ENCODE measurements at places on chromosomes 1 and 21.

GRCh38 chr21:23014021-23014420 is 2015.8 kb downstream of the NCAM2 start:
- DNase-seq: no peak

DNA sequence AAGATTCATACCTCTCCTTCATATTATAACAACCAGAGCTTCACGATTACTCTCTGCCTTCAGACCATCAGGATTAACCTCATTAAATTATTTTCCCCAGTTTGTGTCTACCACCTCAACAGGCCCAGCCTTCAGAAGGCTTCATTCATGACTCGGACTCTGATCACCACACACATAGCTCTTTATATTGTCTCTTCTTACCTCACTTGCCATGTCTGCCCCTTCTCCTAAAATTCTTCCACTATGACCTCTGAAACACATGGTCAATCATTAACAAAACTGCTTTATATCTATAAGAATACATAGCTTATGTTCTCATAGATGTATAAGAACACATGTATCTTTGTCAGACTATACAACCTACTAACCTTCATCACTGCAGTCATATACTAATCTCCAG is 79.8 kb downstream of the USP1 start:
- DNase-seq: no peak

DNA sequence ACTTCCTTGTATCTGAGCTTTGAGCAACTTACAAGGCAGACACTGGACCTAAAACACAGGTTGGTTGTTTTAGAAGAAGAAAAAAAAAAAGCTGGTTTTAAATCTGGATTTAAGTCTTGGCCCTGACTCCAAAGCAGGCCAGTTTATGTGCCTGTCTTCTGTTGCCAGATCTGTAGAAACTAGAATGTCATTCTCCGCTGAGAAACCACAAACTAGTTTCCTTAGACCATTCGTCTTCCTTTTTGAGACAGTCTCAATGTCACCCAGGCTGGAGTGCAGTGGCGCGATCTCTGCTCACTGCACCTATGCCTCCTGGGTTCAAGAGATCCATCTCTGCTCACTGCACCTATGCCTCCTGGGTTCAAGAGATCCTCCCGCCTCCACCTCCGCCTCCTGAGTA is 33.9 kb downstream of the APP start:
- no peak for DNase-seq

DNA sequence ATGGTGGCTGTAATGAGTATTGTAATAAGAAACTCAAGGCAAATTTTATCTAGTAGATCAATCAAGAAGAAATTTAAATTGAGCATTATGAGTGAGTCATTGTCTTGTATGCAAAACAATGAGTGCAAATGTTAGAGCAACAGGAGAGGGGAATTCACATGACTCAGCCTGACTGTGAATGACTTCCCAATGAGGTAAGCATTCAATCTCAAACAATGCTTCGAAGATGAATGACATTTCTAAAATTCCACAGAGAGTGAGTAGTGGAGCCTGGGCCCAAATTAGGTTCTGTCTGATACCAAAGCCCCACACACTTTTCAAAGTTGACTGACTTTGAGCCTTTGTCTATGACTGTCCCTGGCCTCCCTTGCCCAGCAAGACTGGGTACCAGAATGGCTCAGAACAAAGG is 738.0 kb downstream of the PTPRU start:
- DNase-seq: no peak

DNA sequence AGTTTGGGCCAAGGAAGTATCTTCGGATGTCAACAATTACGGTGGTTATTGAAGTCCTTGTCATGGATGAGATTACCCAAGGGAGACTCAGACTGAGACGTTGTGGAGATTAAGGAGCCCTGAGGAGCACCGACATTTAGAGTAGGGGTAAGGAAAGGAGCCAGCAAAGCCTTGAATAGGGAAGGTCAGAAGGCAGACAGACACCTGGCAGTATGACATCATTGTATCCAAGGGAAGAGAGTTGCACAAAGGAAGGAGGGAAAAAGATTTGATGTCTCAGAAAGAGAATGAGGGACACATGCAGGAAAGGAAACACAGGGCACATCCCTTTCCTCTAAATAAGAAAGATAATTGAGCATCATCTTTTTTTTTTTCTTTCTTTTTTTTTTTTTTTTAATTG is 11.7 kb downstream of the LAMC2 start:
- DNase-seq: no peak

DNA sequence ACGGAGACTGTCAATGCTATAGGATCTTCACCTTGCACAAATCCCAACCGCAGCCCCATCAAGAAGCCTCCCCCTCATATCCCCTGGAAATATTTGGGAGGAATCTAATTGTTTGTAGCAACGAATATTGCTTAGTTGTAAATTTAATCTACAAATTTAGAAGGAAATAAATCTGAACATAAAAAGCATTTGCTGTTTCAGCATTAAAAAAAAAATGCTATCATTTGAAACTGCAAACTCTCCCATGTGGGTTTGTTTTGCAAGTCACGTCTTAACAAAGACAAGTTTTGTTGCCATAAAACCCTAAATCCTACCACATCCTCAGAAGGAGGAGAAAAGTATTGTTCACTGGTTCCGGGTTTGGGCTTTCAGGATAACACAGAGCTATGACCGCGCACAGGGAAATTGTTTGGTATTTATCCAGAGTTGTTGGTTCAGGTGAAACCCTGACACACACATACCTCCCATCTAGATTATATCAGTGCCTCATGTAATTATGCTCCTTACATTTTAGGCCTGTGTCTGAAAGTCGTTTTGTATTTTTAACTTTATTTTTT is 279.6 kb downstream of the TM2D1 start:
- no peak for DNase-seq

- DNase-seq: no peak
Measured at GRCh38 chr1:110570307-110570706, 35.9 kb downstream of the KCNA2 start.

DNA sequence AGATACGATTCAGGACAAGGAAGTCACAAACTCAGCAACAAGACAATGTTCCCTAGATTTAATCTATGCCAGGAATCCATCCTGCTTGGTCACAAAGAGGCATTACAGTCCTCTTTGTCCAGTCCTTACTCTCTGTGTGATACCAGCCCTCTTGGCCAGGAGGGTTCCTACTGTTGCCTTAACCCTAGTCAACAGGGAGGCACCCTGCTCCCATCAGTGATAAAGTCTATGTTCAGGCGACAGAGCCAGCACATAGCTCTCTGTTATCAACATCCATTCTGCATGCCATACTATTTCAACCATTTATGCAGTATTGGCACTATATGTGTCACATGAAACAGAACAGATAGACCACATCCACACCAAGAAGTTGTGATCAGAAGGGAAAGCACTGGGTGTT is 4.4 kb upstream of the NPL start:
- no peak for DNase-seq

DNA sequence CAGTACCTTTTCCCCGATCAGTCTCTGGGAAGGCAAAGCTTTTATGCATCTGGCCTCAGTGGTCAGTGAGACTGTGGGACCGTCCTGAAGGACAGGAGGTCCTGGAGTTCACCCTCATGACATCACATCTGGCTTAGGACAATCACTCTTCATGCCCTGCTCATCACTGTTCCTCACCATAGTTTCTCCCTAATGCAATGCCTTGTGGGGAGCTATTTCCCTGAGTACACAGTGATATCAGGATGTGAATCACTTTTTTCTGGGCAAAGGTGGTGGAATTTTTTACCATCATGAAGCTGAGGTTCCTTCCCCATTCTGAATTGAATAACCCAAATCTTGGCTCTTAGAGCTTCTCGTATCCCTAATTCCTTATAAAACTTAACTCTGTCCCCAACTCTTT is 34.8 kb upstream of the CFAP126 start:
- no peak for DNase-seq

DNA sequence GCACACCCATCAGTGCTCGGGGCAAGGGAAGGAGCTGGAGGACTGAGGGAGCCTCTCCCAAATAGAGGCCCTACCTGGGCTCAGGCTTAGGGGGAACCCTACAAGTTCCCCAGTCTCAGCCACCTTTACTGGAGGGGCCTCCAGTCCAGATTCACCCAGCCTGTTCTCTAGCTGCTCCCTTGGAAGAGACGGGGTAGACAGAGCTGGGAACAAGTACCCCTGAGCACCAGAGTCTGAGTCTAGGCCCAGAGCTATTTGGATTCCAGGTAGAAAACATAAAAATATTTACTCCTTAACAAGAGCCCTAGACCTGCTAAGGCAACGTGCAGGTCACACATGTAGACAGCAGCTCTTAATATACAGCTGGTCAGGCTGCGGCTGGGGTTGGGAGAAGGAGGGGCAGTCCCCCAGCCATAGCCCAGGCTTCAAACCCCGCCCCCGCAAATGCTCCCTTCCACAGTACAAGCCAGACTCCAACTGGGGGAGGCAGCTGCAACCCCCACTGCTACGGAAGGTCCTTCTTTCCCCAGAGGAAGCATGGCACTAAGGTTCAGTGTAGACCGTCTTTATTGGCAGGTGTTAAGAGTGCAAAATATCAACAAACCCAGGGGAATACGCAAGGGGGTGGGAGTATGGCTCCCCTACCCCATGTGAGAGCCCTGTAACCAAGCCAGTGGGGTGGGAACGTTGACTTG is 8.0 kb downstream of the TENT5B start:
- DNase-seq: no peak

GRCh38 chr1:222522105-222522915 is 25.6 kb downstream of the HHIPL2 start:
- DNase-seq: no peak

GRCh38 chr1:105492921-105493320 is 1563.6 kb upstream of the PRMT6 start:
- DNase-seq: no peak

GRCh38 chr1:246221485-246222255 is 285.4 kb downstream of the SMYD3 start:
- DNase-seq: no peak

- DNase-seq: no peak
Measured at GRCh38 chr1:162036163-162036562, 12.5 kb upstream of the OLFML2B start.

- DNase-seq: no peak
Measured at GRCh38 chr1:180183426-180183825, 28.8 kb downstream of the QSOX1 start.

DNA sequence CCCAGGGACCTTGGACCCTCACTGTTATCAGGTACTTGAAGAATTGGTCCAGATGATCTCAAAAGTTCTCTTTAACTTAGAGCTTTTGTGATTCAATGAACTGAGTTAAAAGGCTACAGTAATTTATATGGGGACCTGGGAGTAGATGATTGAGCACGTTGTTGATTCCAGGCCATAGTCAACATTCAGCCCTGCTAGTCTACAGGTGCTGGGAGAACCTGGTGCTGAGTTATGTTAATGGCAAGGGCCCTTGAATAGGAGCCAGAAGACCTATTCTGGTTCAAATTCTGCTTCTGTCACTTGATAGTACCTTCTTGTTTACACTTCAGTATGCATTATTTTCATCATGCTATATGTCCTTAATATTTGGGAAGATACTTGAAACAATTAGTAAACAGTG is 11.2 kb downstream of the DYRK3 start:
- DNase-seq: peak; percentile 57

GRCh38 chr1:66809736-66810326 is 8.8 kb upstream of the INSL5 start:
- no peak for DNase-seq

GRCh38 chr1:114290776-114291175 is 137.1 kb upstream of the SYT6 start:
- DNase-seq: no peak

GRCh38 chr1:71043065-71043464 is 4.6 kb downstream of the PTGER3 start:
- no peak for DNase-seq

DNA sequence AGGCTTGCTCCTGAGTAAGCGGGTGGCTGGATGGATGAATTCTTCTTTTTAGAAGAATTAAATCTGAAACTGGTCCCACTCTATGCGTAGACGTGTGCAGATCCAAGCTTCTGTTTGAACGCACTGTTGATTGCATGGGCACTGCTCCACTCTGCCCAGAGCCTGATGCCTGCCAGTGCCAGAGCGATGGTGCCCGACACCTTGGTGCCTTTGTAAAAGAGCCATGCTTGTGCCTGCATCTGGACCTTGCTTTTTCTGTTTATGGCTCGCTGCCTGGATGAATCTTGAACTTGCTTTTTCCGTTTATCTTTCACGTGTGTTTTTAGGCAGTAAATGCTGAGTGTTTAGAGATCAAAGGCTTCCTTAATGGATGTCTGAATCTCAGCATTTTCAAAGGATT is 15.0 kb upstream of the PWP2 start:
- DNase-seq: no peak

DNA sequence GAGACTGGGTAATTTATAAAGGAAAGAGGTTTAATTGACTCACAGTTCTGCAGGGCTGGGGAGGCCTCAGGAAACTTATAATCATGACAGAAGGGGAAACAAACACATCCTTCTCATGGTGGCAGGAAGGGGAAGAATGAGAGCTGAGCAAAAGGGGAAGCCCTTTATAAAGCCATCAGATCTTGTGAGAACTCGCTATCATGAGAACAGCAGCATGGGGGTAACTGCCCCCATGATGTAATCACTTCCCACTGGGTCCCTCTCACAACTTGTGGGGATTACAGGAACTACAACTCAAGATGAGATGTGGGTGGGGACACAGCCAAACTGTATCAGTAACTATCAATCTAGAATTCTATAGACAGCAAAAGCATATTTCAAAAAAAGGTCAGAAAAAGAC is 64.7 kb upstream of the ACTRT2 start:
- no peak for DNase-seq

- no peak for DNase-seq
Measured at GRCh38 chr1:201740670-201741111, 88.3 kb upstream of the IPO9 start.

- DNase-seq: no peak
Measured at GRCh38 chr1:209647156-209647555, 5.1 kb downstream of the LAMB3 start.
